ENCODE measurements at places on chromosomes 13 and 19. TPM values are rescaled to one million over a fixed set of nuclear protein-coding genes. Genes with fewer than 3 reads are reported as not detected.

DNA sequence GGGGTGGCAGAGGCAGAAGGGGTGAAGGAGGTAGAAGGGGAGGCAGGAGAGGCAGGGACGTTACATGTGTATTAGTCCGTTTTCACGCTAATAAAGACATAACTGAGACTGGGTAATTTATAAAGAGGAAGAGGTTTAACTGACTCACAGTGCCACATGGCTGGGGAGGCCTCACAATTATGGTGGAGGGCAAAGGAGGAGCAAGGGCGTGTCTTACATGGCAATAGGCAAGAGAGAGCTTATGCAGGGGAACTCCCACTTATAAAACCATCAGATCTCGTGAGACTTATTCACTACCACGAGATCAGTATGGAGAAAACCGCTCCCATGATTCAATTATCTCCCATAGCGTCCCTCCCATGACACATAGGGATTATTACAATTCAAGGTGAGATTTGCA is 19.0 kb upstream of the ACOD1 start:
- DNase-seq, result no peak

- no peak for DNase-seq
Measured at GRCh38 chr13:80399340-80400163, 58.6 kb upstream of the SPRY2 start.

- DNase-seq, result peak; percentile 51
Measured at GRCh38 chr19:47111006-47111621, 2.5 kb downstream of the ZC3H4 start.

DNA sequence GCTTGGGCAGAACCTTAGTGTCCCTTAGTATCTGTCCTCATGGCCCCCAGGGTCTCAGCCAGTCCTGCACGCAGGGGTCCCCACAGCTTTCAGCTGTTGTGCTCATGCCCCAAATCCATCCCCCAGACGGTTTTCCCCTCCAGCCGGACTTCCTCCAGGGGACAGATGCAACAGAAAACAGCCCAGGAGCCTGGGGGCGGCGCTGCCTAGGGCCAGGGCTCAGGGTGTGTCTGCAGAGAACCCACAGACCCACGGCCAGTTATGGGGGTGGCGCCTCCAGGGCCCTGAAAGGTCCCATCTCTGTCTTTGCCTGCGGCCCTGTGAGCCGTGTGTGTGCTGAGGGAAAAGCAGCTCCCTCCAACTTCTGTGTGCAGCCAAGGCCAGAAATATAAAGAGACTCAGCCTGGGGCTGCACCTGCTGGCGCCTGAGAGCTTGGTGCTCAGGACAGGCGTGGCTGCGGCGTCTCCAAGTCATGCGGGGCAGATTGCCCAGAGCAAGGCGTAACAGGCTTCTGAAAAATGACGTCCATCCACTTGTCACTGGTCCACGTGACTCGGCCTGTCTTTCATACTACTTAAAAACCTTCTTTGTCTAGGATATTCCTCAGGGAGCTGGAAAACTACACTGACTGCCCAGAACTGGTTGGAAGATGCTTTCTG is 22.1 kb upstream of the F7 start:
- DNase-seq, result peak; percentile 74

DNA sequence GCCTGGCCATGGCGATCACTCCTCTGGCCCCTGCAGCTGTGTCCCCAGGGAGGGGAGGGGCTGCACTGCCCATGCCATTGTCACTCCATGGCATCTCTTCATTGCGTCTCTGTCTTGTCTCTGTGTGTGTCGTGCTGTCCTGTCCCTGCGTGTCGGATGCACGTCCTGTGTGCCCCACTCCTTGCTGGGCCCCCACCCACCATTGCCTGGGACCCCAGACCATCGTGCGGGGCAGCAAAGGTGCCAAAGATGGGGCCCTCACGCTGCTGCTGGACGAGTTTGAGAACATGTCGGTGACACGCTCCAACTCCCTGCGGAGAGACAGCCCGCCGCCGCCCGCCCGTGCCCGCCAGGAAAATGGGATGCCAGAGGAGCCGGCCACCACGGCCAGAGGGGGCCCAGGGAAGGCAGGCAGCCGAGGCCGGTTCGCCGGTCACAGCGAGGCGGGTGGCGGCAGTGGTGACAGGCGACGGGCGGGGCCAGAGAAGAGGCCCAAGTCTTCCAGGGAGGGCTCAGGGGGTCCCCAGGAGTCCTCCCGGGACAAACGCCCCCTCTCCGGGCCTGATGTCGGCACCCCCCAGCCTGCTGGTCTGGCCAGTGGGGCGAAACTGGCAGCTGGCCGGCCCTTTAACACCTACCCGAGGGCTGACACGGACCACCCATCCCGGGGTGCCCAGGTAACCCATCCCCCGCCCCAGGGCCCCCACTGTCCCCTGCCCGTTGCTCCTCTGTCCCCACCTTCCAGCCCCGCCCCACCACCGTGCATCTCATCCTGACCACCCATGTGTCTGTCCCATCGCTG is 23.9 kb upstream of the NCCRP1 start:
- no peak for DNase-seq

The SRRM5 gene
- total RNA-seq, result not detected

The ZNF224 gene
- 19.8 TPM for total RNA-seq
